ENCODE measurements at places on chromosomes 2 and 18.

- H3K4me3 ChIP-seq, result no peak overlapping the region
- H3K27me3 ChIP-seq, result no peaks in the 10 kb centered on the region
- H3K36me3 ChIP-seq, result peaks cover under 1% of the 10 kb centered on the region
- DNase-seq, result no peak
These were observed 33.5 kb upstream of the MAP4K3 start for GRCh38 chr2:39470580-39470979.

DNA sequence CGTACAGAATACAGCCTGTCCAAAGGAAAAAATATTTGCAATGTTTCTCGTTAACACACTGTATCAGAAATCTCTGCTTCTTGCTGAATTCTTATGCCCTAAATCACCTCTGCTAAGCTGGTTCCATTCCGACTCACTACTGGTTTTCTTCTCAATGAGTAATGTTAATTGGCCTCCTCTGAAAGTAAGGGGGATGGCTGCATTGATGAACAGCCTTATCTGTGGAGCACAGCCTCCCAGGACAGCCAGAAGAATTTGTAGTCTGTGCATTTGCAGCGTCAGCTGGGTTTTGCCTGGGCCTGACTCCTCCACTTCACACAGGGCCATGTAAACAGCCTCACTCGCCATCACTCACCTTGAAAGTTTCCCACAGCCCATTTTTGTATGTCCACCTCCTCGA, 127.7 kb downstream of the RNF152 start:
- peaks cover 5% of the 10 kb centered on the region for H3K36me3 ChIP-seq
- peak overlapping the region; percentile 91 for H3K27ac ChIP-seq
- no peaks in the 10 kb centered on the region for H3K27me3 ChIP-seq
- H3K4me3 ChIP-seq, result no peak overlapping the region
- DNase-seq, result peak; percentile 14

GRCh38 chr2:176149481-176149938, 1.8 kb upstream of the HOXD4 start:
- no peak for DNase-seq
- H3K36me3 ChIP-seq, result peaks cover 77% of the 10 kb centered on the region
- peaks cover 66% of the 10 kb centered on the region for H3K4me1 ChIP-seq
- H3K27ac ChIP-seq, result peak overlapping the region; percentile 95
- no peaks in the 10 kb centered on the region for H3K27me3 ChIP-seq

- peaks cover 89% of the 10 kb centered on the region for H3K4me1 ChIP-seq
- peak overlapping the region; percentile 52 for H3K27ac ChIP-seq
- peaks cover 3% of the 10 kb centered on the region for H3K27me3 ChIP-seq
- H3K36me3 ChIP-seq, result no peaks in the 10 kb centered on the region
These were observed 76.5 kb downstream of the SDC1 start for GRCh38 chr2:20148426-20148922.

GRCh38 chr2:213288913-213289700, 4.8 kb downstream of the SPAG16 start:
- peaks cover 22% of the 10 kb centered on the region for H3K4me1 ChIP-seq
- H3K27ac ChIP-seq, result no peak overlapping the region
- no peak for DNase-seq
- H3K27me3 ChIP-seq, result no peaks in the 10 kb centered on the region
- peaks cover 64% of the 10 kb centered on the region for H3K36me3 ChIP-seq
- H3K4me3 ChIP-seq, result no peak overlapping the region

DNA sequence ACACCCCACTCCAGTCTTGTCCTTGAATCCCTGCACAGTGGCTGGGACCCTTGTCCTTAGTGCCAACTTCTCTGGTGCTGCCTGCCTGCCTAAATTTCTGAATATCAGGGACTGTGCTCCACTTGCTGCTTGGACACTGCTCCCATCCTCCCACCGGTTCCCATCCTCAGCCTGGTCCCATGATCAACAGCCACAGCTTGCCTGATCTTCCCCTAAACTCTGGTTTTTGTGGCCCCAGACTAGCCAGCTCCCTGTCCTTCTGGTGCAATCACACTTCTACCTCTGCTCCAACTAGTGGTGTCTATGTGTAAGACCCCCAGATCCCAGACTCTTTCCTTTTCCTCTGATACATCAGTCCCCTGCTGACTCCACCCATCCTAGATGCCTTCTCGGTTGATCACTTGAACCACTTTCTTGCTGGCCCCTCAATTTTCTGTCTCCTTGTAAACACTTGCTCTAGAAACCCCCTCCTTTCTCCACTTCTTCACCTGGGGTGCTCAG, 37.2 kb upstream of the POLE4 start:
- DNase-seq, result no peak
- peak overlapping the region; percentile 18 for H3K4me3 ChIP-seq
- no peaks in the 10 kb centered on the region for H3K36me3 ChIP-seq
- H3K27ac ChIP-seq, result no peak overlapping the region

- no peak for DNase-seq
- no peaks in the 10 kb centered on the region for H3K36me3 ChIP-seq
These were observed 164.2 kb upstream of the KLHL14 start for GRCh38 chr18:32937066-32937465.

- H3K4me1 ChIP-seq, result peaks cover 6% of the 10 kb centered on the region
- no peak overlapping the region for H3K27ac ChIP-seq
- no peaks in the 10 kb centered on the region for H3K27me3 ChIP-seq
- no peaks in the 10 kb centered on the region for H3K36me3 ChIP-seq
- no peak overlapping the region for H3K4me3 ChIP-seq
These were observed 54.3 kb upstream of the TSPYL6 start for GRCh38 chr2:54310311-54310710.

DNA sequence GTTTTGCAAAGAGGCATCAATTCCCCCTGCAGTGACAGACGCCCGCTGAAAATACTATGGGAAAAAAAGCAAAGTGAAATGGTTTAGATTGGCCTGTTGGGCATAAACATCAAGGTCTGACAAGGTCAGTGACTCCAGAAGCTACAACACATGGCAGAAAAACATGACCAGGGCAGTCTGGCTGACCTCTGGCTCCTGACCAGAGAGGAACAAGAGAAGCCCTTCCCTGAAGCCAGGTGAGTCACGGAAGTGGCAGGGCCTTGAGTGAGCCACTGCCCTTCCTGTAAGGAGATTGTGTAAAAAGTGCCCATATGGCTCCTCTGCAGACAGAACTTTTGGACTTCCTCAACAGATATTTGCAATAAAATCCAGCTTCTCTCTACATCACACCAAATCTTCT, 72.0 kb downstream of the DNER start:
- H3K4me3 ChIP-seq, result no peak overlapping the region
- no peaks in the 10 kb centered on the region for H3K36me3 ChIP-seq
- H3K27ac ChIP-seq, result peak overlapping the region; percentile 90
- no peak for DNase-seq
- peaks cover 26% of the 10 kb centered on the region for H3K4me1 ChIP-seq

- no peaks in the 10 kb centered on the region for H3K36me3 ChIP-seq
- H3K27ac ChIP-seq, result no peak overlapping the region
- H3K4me1 ChIP-seq, result no peaks in the 10 kb centered on the region
- no peak for DNase-seq
These were observed 16.9 kb upstream of the VWA3B start for GRCh38 chr2:98070081-98070480.

- H3K36me3 ChIP-seq, result no peaks in the 10 kb centered on the region
- no peak for DNase-seq
- H3K4me1 ChIP-seq, result peaks cover 30% of the 10 kb centered on the region
- no peak overlapping the region for H3K27ac ChIP-seq
- peaks cover 15% of the 10 kb centered on the region for H3K27me3 ChIP-seq
- H3K4me3 ChIP-seq, result no peak overlapping the region
These were observed 74.4 kb upstream of the MAP4K4 start for GRCh38 chr2:101623031-101623521.

DNA sequence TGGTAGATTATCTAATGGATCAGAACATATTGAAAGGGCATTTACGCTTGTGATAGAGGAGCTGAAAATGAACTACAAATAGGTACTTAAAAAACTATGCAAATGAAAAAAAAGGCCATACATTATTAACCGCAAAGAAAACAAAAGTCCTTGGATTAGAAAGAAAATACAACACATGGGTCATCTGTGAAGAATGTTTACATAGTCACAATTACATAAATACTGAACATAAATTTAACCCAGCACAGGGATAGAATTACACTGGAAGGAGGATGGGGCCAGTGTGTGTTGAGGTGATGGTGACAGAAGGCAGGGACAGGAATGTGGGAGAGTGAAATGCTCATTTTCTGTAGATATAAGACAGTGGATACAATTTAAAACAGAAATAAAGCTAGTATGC, 6.6 kb downstream of the NTSR2 start:
- no peaks in the 10 kb centered on the region for H3K4me1 ChIP-seq
- H3K36me3 ChIP-seq, result no peaks in the 10 kb centered on the region
- DNase-seq, result no peak
- H3K27me3 ChIP-seq, result peaks cover 51% of the 10 kb centered on the region

DNA sequence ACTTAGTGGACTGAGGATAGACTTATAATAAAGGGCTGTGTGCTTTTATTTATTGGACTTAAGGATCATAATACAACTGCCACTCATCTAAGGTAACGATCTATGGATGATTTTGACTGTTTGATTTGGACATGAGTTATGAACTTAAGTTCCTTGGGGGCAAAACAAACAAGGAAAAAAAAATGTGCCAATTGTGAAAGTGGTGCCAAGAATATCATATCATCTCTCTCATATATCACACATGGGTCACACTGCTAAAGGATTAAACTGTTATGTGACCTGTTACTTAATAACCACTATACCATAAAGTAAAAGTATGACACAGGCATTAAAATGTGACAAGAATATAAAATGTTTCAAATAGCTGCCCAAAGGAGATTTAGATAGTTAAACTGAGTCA, 886.3 kb downstream of the ERBB4 start:
- H3K27ac ChIP-seq, result no peak overlapping the region
- H3K4me1 ChIP-seq, result no peaks in the 10 kb centered on the region
- H3K36me3 ChIP-seq, result no peaks in the 10 kb centered on the region
- peaks cover 4% of the 10 kb centered on the region for H3K27me3 ChIP-seq

DNA sequence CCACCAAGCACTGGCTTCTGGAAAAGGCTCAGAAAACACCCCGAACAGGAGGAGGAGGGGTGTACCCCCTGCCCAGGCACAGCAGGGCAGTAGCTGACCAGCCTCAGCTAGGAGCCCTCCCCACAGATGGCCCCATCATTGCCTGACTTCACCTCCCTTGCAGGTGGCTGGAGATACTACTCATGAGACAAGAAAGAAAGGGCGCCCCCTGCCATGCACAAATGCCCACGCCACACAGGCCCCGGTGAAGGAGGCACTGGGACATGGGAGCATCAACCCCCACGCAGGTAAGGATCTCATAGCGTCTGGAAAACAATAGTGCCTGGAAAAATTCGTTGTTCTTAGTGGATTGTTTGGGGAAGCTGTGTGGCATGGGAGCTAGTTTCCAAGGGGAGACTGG, 240.6 kb downstream of the TFCP2L1 start:
- H3K27me3 ChIP-seq, result peaks cover 63% of the 10 kb centered on the region
- H3K4me3 ChIP-seq, result no peak overlapping the region
- peaks cover 3% of the 10 kb centered on the region for H3K4me1 ChIP-seq
- H3K27ac ChIP-seq, result no peak overlapping the region
- H3K36me3 ChIP-seq, result no peaks in the 10 kb centered on the region

DNA sequence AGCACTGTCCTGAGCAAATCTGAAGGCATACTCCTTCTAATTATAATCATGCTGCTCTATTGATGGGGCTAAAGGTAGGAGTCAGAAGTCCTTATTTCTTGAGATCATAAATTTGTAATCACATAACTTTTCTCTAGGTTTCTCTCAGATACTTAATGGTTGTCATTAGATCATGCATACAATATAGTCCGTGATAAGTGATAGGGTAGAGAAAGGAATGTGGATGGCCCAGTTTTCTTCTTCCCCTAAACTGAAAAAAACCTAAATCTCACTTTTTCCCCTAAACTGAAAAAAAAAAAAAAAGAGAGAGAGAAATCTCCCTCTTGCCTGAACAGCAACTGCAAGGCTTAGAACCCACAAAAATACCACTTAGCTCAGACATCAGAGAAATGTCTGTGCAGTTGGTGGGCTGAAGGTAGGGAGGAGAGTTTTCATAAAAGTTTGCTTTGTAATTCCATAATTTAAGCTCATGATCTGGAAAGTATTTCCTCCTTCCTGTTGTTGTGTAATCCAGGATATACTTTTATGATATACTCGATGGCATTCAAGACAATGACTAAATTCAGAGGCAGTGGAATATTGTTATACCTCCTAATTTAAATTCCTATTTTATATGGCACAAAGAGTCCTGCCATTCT, 79.3 kb upstream of the ITPRID2 start:
- H3K36me3 ChIP-seq, result no peaks in the 10 kb centered on the region
- peaks cover 33% of the 10 kb centered on the region for H3K4me1 ChIP-seq
- no peak for DNase-seq
- no peak overlapping the region for H3K27ac ChIP-seq

DNA sequence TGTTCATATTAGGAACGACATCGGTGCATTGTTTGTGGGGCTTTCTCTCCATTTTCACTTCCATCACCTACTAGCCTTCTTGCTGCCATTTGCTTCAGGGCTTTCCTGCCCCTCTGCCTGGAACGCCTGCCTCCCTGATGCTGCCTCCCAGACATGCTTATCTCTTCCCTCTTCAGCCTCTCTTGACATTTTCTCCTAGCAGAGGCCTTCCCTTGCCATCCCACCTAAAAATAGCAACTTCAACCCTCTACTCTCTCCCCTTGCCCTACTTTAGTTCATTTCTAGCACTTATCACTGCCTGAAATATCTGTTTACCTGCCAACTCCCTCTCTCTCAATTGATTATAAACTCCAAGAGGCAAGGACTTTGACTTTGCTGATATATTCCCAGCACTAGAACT, 210.3 kb downstream of the SP3 start:
- H3K27ac ChIP-seq, result peak overlapping the region; percentile 55
- peaks cover 13% of the 10 kb centered on the region for H3K27me3 ChIP-seq
- no peaks in the 10 kb centered on the region for H3K36me3 ChIP-seq
- H3K4me3 ChIP-seq, result no peak overlapping the region
- DNase-seq, result no peak

GRCh38 chr2:39308778-39309177, 65.0 kb upstream of the CDKL4 start:
- H3K4me1 ChIP-seq, result peaks cover 3% of the 10 kb centered on the region
- H3K36me3 ChIP-seq, result peaks cover 51% of the 10 kb centered on the region
- no peaks in the 10 kb centered on the region for H3K27me3 ChIP-seq
- H3K27ac ChIP-seq, result no peak overlapping the region
- no peak for DNase-seq

GRCh38 chr2:9473985-9474360, 378 bp upstream of the IAH1 start:
- peaks cover 14% of the 10 kb centered on the region for H3K4me1 ChIP-seq
- peak; percentile 23 for DNase-seq
- H3K27ac ChIP-seq, result no peak overlapping the region

DNA sequence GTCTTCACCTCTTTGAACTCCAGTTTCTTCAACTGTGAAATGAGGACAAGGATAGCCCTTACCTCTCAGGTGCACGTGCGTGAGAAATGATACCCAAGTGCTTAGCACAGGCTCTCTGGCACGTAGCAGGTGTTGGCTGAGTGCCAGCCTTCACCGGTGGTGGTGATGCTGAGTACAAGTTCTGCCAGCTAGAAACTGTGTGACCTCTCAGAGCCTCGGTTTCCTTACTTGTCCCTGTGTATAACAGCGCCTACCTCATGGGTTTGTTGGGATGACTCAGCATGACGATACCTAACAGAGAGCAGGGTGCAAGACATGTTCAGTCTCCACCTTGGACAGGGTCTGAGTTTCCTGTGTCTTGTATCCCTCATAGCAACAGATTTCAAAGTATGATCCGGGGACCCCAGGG, 205.1 kb downstream of the TNS1 start:
- peaks cover 7% of the 10 kb centered on the region for H3K27me3 ChIP-seq
- no peak for DNase-seq
- no peak overlapping the region for H3K27ac ChIP-seq
- peaks cover 45% of the 10 kb centered on the region for H3K4me1 ChIP-seq

- peaks cover 5% of the 10 kb centered on the region for H3K27me3 ChIP-seq
- H3K4me1 ChIP-seq, result peaks cover 30% of the 10 kb centered on the region
- peak overlapping the region; percentile 60 for H3K27ac ChIP-seq
- peaks cover 4% of the 10 kb centered on the region for H3K36me3 ChIP-seq
- DNase-seq, result no peak
These were observed 109.6 kb upstream of the SLC14A2 start for GRCh38 chr18:45505497-45506206.

All from nephron progenitor cell (in vitro differentiated cells).